HuH-7.5 (cell line): ENCODE measurements at places on chromosomes 6 and 20.

DNA sequence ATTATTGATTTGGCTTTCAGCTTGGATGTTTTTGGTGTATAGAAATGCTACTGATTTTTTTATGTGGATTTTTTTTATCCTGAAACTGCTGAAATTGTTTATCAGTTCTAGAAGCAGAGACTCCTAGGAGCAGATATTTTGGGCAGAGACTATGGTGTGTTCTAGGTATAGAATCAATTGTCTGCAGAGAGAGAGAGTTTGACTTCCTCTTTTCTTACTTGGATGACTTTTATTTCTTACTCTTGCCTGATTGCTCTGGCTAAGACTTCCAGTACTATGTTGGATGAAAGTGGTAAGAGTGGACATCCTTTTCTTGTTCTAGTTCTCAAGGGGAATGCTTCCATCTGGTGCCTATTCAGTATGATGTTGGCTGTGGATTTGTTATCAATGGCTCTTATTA, 370.6 kb downstream of the PHF3 start:
- no peak for DNase-seq

DNA sequence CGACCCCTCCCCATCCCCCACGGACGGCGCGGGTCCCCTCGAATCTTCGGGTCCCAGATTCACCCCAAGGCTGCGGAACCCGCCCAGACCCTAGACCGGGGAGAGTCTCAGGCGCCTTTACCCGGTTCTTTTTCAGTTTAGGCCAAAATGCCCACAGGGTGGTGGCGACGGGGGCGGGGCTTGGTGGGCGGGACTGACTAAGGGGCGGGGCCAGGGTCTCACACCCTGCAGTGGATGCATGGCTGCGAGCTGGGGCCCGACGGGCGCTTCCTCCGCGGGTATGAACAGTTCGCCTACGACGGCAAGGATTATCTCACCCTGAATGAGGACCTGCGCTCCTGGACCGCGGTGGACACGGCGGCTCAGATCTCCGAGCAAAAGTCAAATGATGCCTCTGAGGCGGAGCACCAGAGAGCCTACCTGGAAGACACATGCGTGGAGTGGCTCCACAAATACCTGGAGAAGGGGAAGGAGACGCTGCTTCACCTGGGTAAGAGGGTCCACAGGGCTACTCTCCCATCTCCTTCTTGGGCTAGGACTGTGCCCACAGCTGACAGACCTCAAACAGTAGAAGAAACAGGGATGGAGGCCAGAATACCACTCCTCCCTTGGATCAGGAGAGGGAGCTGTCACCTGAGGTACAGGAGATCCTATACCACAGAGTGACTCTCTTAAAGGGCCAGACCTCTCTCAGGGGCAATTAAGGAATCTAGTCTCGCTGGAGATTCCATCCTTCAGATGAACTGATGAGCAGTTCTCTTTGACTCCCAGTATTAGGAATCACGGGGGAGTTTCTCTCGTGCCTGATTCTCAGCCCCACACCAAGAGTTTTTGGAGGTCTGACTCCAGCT, 942 bp downstream of the HLA-E start:
- no peak for DNase-seq

GRCh38 chr6:68468244-68468884, 166.7 kb upstream of the ADGRB3 start:
- no peak for DNase-seq

GRCh38 chr6:94559829-94560537, 1017.4 kb upstream of the MANEA start:
- DNase-seq: no peak

- DNase-seq: no peak
Observed at GRCh38 chr20:2032168-2032567, 38.3 kb upstream of the PDYN start.
